CD4-positive, alpha-beta memory T cell (primary cell): ENCODE measurements at places on chromosomes 7 and 10. TPM values are rescaled to one million over a fixed set of nuclear protein-coding genes. Genes with fewer than 3 reads are reported as not detected.
A peak's percentile ranks its signal among the peaks of the same experiment; 100 is the strongest.

- no peaks in the 10 kb centered on the region for H3K4me1 ChIP-seq
- DNase-seq: no peak
- H3K27ac ChIP-seq: no peak overlapping the region
- no peak overlapping the region for H3K4me3 ChIP-seq
Observed at GRCh38 chr7:42081671-42082070, 155.3 kb downstream of the GLI3 start.

DNA sequence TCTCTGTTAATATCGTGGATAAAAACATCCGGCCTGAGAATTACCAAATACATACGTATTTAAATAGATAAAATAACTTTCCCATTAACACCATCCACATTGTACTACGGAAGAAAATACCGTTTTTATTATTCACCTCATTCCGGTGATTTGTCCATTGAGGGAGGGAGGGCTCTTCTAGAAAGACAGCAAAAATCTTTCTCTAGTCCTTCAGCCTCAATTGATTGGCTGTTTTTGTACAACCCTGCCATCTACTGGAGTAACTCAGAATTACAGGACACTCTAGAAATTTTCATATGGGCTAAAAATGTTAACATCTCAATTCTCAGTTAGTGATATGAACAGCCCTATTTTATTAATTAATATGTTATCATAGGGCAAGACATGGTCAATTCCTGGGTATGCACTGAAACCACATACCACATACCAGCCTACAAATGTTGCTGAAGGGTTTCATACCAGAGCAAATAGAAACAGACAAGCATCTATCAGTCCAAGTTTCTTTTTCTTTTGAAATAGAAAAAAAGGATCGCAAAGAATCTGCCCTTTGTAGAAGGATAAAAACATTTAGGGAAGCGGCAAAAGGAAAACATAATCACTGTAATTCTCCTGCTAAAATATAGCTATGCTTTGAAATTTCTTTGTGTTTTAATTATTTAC, 55.8 kb upstream of the CDCA7L start:
- no peak overlapping the region for H3K27ac ChIP-seq
- no peaks in the 10 kb centered on the region for H3K36me3 ChIP-seq
- no peaks in the 10 kb centered on the region for H3K4me1 ChIP-seq
- H3K27me3 ChIP-seq: no peaks in the 10 kb centered on the region

- H3K4me3 ChIP-seq: no peak overlapping the region
- no peaks in the 10 kb centered on the region for H3K36me3 ChIP-seq
- H3K27ac ChIP-seq: no peak overlapping the region
- no peaks in the 10 kb centered on the region for H3K27me3 ChIP-seq
- DNase-seq: no peak
- peaks cover 7% of the 10 kb centered on the region for H3K4me1 ChIP-seq
Observed at GRCh38 chr10:132382231-132382922, 14.6 kb upstream of the PWWP2B start.

GIMAP8 gene
- total RNA-seq: 59.0 TPM

SBDS gene
- 69.7 TPM for total RNA-seq

- no peak overlapping the region for H3K4me3 ChIP-seq
- no peak overlapping the region for H3K27ac ChIP-seq
- DNase-seq: peak; percentile 63
- no peaks in the 10 kb centered on the region for H3K36me3 ChIP-seq
Observed at GRCh38 chr10:77799352-77799751, 127.2 kb downstream of the DLG5 start.

DNA sequence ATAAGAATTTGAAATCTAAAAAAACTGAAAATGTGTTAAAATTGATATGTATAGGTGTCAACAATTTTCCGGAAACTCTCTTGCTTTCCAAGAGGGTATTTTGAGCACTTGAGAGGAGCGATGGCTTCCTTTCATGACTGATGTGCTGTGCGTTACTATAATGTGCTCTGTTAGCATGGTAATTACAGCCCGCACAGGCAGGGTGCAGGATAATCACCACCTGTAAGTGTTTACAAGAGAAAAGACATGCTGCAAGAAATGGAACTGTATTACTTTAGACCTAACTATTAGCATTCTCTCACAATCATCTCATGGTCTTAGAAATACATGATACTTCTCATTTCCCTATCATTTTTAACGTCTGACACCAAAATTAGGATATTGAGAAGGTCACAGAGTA, 92.4 kb upstream of the ADARB2 start:
- no peaks in the 10 kb centered on the region for H3K4me1 ChIP-seq
- no peak overlapping the region for H3K27ac ChIP-seq
- no peak overlapping the region for H3K4me3 ChIP-seq

DGKB gene
- not detected for total RNA-seq

- no peak for DNase-seq
- no peaks in the 10 kb centered on the region for H3K4me1 ChIP-seq
- H3K27ac ChIP-seq: no peak overlapping the region
- H3K4me3 ChIP-seq: no peak overlapping the region
- H3K27me3 ChIP-seq: no peaks in the 10 kb centered on the region
Observed at GRCh38 chr7:102874166-102874829, 38.5 kb upstream of the LRRC17 start.

SDK1 gene
- 0.26 TPM for total RNA-seq

DNA sequence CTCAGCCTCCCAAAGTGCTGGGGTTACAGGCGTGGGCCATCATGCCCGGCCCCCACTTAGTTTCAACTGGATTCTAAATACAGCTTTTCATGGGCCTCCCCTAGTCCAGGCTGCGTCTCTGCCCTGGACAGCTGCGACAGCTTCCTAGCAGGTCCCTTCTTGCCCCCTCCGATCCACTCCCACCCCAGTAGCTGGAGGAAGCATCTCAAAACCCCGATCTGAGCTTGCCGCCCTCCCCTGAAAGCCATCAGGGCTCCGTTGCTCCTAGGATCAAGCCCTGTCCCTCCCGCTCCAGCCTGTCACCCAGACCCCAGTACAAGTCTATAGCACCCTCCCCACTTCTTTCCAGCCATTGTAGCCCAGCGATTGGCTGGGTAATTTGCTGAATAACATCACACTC, 64.5 kb downstream of the VWA2 start:
- H3K36me3 ChIP-seq: no peaks in the 10 kb centered on the region
- H3K27me3 ChIP-seq: no peaks in the 10 kb centered on the region
- no peak overlapping the region for H3K27ac ChIP-seq
- H3K4me1 ChIP-seq: peaks cover 7% of the 10 kb centered on the region

- H3K36me3 ChIP-seq: no peaks in the 10 kb centered on the region
- H3K27me3 ChIP-seq: no peaks in the 10 kb centered on the region
- no peak overlapping the region for H3K27ac ChIP-seq
- no peak overlapping the region for H3K4me3 ChIP-seq
Observed at GRCh38 chr10:129871966-129872365, 92.1 kb downstream of the EBF3 start.

SPDYE16 gene
- 1.1 TPM for total RNA-seq

DNA sequence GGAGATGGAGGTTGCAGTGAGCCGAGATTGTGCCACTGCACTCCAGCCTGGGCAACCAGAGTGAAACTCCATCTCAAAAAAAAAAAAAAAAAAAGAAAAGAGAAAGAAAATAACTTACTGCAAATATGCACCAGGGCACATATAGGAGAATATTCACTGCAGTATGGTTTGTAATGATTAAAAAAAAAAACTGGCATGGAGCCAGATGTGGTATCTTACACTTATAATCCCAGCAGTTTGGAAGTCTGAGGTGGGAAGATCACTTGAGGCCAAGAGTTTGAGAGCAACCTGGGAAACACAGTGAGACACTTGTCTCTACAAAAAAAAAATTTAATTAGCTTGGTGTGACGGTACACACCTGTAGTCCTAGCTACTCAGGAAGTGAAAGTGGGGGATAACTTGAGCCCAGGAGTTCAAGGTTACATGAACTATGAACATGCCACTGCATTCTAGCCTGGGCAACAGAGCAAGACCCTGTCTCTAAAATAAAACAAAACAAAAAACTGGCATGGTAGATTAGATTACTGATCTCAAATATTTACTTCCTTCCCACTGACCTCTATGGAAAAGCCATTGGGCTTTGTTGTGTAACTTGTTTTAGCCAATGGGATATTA, 85.6 kb downstream of the MICU1 start:
- no peak overlapping the region for H3K27ac ChIP-seq
- DNase-seq: no peak
- no peaks in the 10 kb centered on the region for H3K4me1 ChIP-seq
- no peaks in the 10 kb centered on the region for H3K27me3 ChIP-seq

GRCh38 chr7:43872406-43873110, 3.2 kb upstream of the MRPS24 start:
- H3K27me3 ChIP-seq: no peaks in the 10 kb centered on the region
- H3K27ac ChIP-seq: no peak overlapping the region
- H3K4me1 ChIP-seq: peaks cover 20% of the 10 kb centered on the region
- H3K4me3 ChIP-seq: no peak overlapping the region
- peaks cover 21% of the 10 kb centered on the region for H3K36me3 ChIP-seq

GRCh38 chr10:78292250-78292981, 258.8 kb downstream of the RPS24 start:
- no peak overlapping the region for H3K27ac ChIP-seq
- no peaks in the 10 kb centered on the region for H3K4me1 ChIP-seq
- H3K36me3 ChIP-seq: no peaks in the 10 kb centered on the region
- no peaks in the 10 kb centered on the region for H3K27me3 ChIP-seq
- no peak for DNase-seq

DNA sequence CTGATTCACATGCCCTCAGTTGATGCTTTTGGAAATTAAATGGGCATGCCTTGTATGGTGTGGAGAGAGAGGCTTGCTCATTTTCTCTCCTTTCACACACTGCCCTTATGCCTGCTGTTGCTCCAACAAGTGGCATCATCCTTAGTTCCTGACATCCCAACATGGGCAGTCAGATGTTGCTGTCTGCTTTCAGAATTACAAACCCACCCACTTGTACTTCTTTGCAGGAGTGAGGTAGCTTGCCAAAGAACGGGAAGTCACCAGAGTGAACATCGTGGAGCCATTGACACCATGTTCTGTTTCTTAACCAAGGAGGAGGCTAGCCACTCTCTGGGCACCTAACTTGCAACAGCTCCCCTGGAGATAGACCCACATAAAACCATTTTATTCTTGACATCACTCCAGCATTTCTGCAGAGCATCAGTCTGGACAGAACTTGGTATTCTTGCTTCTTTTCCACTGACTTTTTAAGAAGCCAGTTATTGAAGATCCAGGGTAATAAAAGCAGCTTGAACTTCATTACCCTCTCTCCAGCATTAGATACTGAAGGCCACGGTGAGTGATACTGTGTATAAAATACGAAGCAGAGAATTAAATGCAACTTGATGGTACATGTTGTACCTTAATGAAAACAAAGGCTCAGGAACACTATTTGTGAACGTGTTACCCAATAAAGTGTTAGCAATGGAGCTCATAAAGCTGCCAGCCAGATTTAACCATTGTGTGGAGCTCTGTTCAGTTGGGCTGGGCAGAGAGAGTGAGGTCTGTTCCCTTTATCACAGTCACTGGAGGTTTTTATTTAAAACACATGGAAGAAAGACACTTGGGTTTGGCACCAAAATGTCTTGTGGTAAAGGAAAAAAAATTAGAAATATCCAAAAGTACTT, 195.8 kb upstream of the HABP2 start:
- H3K4me3 ChIP-seq: no peak overlapping the region
- no peaks in the 10 kb centered on the region for H3K36me3 ChIP-seq
- DNase-seq: no peak
- no peaks in the 10 kb centered on the region for H3K4me1 ChIP-seq
- no peak overlapping the region for H3K27ac ChIP-seq

- DNase-seq: peak; percentile 49
- H3K27ac ChIP-seq: no peak overlapping the region
- H3K27me3 ChIP-seq: no peaks in the 10 kb centered on the region
- H3K36me3 ChIP-seq: no peaks in the 10 kb centered on the region
- no peak overlapping the region for H3K4me3 ChIP-seq
Observed at GRCh38 chr10:74194545-74194944, 43.5 kb downstream of the ADK start.

SLC26A3 gene
- not detected for total RNA-seq

GRCh38 chr10:103829278-103829677, 26.1 kb downstream of the SH3PXD2A start:
- no peaks in the 10 kb centered on the region for H3K36me3 ChIP-seq
- no peak overlapping the region for H3K4me3 ChIP-seq
- H3K27ac ChIP-seq: no peak overlapping the region
- no peaks in the 10 kb centered on the region for H3K4me1 ChIP-seq

- H3K36me3 ChIP-seq: no peaks in the 10 kb centered on the region
- H3K4me1 ChIP-seq: no peaks in the 10 kb centered on the region
- H3K27me3 ChIP-seq: no peaks in the 10 kb centered on the region
- no peak overlapping the region for H3K27ac ChIP-seq
Observed at GRCh38 chr7:25775570-25775969, 376.4 kb upstream of the NFE2L3 start.

- DNase-seq: no peak
- no peaks in the 10 kb centered on the region for H3K4me1 ChIP-seq
- H3K27ac ChIP-seq: no peak overlapping the region
- no peaks in the 10 kb centered on the region for H3K36me3 ChIP-seq
- H3K4me3 ChIP-seq: no peak overlapping the region
Observed at GRCh38 chr10:115572740-115573455, 479.7 kb downstream of the ATRNL1 start.

DNA sequence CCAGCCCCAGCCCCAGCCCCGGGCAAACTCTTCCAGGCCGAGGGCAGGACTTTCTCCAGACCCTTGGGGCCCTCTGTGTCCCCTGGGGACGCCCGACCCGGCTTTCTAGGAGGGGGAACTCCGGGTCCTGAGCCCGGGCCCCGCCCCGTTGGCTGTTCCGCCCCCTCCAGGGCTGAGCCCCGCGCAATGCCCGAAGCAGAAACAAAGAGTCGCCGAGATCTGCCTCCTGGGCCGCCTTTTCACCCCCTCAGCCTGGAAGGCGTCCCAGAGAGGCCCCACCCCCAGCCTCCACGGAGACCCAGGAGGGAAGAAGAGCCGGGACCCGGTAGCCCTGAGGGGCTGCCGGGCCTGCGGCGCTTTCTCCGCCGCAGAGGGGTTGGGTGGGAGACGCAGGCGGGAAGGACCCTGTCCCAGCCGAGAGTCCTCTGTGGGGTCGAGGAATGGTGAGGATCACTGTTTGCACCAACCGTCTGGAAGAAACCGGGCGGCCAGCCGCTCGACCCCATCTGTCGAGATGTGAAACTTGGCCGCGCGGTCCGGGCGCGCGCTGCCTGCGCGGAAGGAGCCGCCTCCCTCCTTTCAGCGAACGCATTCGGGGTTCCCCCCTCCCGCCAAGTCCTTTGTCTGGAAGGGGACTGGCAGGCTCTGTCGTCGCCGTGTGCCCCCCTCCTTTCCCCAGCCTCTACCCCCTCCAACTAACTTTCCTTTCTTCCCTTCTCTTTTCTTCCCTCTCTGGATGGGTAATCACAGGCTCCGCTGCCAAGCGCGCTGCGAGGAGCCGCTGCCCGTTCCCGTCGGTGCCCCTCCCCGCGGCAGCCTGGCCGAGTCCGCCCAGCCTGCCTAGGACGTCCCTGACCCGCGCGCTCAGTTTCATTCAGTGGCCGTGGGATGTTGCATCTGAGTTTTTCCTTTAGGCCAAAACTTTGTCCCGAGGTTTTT, 10.2 kb downstream of the EN2 start:
- H3K4me1 ChIP-seq: peaks cover 6% of the 10 kb centered on the region
- H3K27ac ChIP-seq: no peak overlapping the region
- peaks cover 45% of the 10 kb centered on the region for H3K27me3 ChIP-seq
- H3K36me3 ChIP-seq: no peaks in the 10 kb centered on the region

- H3K36me3 ChIP-seq: no peaks in the 10 kb centered on the region
- no peaks in the 10 kb centered on the region for H3K4me1 ChIP-seq
- DNase-seq: no peak
- H3K27ac ChIP-seq: no peak overlapping the region
- no peaks in the 10 kb centered on the region for H3K27me3 ChIP-seq
- H3K4me3 ChIP-seq: no peak overlapping the region
Observed at GRCh38 chr10:128860574-128860973, 606.5 kb upstream of the MGMT start.

GRCh38 chr7:151806204-151806603, 70.7 kb downstream of the PRKAG2 start:
- no peaks in the 10 kb centered on the region for H3K4me1 ChIP-seq
- no peak overlapping the region for H3K4me3 ChIP-seq
- H3K27ac ChIP-seq: no peak overlapping the region
- H3K36me3 ChIP-seq: no peaks in the 10 kb centered on the region

HELLS gene
- total RNA-seq: 14.4 TPM
